Activated T-helper 17 cell treated with anti-CD3 and anti-CD28 coated beads, Interleukin-2, amount 50 U/mL, for 72 hours (primary cell): ENCODE measurements at places on chromosomes 3 and 15.

DNA sequence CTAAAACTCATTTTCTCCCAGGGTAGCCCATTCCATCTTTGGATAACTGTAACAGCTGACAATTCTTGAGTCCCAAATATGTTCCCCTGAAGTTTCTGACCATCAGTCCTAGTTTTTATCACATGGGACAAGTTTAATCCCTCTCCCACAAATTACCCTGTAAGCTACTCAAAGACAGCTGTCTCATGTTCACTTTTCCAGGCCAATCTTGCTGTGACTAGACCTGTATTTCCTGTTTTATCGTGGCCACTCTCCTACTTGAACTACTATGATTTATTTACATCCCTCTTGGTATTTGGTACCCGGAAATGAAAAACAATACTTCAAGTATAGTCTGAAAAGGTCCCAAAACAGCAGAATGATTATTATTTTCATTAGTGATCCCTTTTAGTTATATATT is 95.1 kb upstream of the MEX3B start:
- ATAC-seq = no peak

DNA sequence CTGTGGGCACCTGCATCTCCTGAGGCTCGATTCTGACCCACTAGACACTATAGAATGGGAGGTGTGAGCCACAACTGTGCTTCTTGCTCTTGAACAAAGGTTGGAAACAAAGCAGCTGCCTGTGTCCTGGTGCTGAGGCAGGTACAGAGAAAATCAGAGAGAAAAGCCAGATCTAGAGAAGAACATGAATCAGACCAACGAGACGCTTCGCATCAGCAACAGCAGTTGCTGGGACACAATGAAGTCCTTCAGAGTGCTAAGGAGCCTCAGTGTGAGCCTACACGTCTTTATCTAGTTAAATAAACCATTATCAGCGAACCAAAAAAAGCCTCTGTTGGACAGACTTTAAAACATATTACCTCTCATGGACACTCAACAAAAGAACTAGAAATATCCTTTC is 86.3 kb upstream of the MEX3B start:
- ATAC-seq = no peak

DNA sequence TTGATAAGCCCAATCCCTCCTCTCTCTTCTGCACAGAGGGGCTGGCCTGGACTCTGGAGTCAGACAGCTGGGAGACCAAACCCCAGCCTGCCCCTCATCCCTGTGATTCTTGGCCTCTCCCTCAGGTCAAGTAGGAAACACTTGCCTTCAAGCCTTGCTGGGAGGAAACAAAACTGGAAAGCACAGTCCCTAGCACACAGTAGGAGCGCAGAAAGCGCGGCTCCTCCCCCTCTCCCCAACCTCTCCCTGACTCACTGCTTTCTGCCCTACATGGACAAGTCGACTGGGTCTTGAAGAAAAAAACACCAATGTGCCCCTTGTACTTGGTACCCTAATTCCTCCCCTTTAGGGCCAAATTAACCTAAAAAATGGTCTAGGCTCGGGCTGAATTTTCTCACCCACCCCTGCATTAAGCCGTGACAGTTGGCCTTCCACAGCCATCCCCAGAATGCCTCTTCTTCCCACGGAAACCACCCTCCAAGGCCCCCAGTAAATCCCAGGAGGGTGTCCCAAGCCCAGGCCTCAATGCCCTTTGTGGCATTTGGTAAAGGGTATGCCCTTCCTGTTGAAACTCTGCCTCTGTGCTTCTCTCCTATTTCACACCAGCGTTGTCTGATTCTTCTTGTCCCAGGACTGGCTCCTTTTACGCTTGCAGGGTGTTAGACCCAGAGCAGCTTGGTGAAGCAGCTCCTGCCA is 11.3 kb upstream of the RAF1 start:
- no peak for ATAC-seq

DNA sequence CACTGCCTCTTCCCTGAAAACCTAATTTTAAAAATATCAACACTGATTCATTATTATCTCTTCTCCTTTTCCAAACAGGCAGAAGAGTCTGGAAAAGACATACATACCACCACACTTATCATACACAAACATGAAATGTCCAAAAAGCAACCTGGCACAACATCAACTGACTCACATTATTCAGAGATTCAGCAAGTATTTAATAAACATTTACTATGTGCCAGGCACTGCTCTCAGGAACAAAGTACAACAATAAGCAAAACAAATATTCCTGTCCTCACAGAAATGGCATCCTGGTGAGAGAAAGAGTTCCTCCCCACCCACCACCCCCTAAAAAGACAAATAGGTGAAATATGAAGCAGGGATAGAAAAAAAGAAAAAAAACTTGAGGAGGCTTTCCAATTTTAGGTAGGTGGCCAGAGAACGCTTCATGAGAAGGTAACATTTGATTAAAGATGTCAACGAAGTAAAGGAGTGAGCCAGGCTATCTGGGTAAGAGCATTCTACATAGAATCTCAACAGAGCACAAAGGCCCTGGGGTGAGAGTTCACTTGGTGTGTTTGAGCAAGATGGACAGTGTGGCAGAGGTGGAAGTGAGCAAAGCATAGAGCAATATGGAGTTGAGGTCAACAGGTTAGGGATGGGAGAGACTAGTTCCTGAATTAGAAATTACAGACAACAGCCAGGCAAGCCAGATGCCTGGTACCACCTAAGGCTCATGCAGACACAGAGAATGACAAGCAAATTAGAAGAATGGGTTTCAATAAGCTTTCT is 141.7 kb downstream of the OSBPL10 start:
- no peak for ATAC-seq

- no peak for ATAC-seq
Observed at GRCh38 chr3:7841451-7841850, 660.2 kb upstream of the LMCD1 start.
